ENCODE measurements at places on chromosomes 11 and 22. TPM values are rescaled to one million over a fixed set of nuclear protein-coding genes. Genes with fewer than 3 reads are reported as not detected.

Gene NAGA
- total RNA-seq = 21.0 TPM

Gene OR2D2
- total RNA-seq = not detected

Gene MRGPRE
- not detected for total RNA-seq

Gene BCO2
- 1.7 TPM for total RNA-seq

Gene SYTL2
- total RNA-seq = 2.9 TPM

Gene PTPN5
- not detected for total RNA-seq

Gene TBX1
- total RNA-seq = not detected

Gene PRR33
- not detected for total RNA-seq

Gene FIBIN
- total RNA-seq = not detected

Gene LRRC74B
- total RNA-seq = 0.17 TPM

Gene HTATIP2
- 30.6 TPM for total RNA-seq

Gene IL17REL
- 0.10 TPM for total RNA-seq

Data from B cell (primary cell).